ENCODE measurements at places on chromosomes 6 and 20.

DNA sequence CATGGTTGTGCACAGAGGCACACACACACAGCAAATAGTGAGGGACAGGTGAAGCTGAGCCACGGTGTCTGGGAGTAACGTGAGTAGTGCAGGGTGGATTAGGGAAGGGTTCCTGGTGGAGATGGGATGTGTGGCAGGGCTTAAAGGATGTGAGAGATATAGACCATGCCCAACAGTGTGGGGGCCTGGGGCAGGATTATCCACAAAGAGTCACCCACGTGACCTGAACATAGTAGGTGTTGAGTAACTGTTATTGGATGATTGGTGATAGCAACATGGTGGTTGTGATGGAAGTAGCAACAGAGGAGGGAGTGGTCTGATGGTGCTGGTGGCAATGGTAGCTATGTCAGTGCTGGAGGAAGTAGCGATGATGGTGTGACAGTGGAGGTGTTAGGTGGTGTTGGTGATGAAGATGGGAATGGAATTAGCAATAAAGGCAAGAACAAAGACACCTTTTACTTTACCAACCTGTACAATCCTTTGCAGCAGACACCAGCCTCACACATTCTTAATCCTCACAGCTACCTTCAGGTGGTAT lies 135.1 kb downstream of the MRPL14 start:
- DNase-seq = peak; percentile 6

DNA sequence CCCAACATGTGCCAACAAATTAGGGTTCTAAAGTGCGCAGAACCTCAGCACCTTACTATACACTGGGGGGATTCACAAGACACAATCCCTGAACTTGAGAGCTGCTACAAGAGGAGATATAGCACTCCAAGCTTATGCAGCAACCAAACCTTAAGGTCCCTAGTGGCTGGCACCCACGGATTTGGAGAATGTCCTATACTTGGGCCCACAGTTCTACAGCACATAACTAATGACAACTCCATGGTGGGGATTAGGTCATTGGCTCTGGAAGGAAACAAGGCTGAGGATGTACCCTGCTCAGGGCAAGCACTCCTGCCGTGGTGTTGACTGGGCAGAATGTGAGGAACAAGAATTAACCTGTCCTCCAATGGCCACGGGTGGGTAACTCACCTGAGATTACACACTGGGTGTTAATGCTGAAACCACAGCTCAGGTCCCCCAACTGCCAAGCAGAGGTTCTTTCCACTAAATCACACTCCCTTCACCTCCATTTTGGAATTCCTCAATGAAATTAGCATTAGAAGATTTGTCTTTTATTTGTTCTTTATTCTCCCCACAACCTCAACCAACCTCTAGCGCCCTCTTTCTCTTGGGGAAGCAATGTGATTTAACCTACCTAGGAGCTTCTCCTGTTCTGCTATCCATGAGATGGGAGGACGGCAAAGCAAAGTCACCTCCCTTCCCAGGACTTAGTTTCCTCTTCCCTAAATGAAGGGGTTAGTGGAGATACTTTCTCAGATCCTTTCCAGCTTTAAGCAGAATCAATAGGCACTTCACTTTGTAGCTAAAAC lies 32.0 kb downstream of the TRERF1 start:
- DNase-seq = no peak

- DNase-seq = no peak
These were observed 138.8 kb downstream of the TFAP2A start for GRCh38 chr6:10276106-10276505.

- DNase-seq = peak; percentile 52
These were observed 5.2 kb upstream of the PRPH2 start for GRCh38 chr6:42727627-42728026.

DNA sequence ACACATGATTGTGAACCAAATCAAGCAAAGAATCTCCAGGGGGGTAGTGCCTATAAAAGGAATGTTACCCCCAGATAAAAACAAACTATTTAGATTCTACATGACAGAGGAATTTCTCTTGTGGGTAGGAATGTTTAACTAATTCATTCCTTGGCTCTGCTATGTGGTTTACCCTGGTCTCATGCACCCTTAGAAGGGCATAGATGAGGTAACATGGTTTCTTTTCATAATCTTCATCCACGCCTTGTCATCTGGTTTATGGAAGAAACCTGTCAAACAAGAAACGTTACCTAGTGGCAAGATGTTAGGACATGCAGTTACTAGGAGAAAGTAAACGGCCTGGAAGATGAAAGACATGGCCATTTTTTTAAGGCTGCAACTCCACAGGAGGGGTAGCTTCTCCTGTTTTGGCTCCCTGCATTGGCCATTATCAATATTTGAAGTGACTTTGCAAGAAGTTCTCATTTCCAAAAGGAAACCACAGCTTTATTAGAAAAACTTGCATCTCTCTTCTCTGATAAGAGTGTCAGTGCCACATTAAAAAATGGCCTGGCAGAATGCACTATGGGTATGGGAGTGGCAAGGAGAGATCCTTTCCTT lies 45.5 kb downstream of the STX11 start:
- DNase-seq = no peak

GRCh38 chr6:143457563-143458359 lies 7.2 kb downstream of the PEX3 start:
- no peak for DNase-seq

DNA sequence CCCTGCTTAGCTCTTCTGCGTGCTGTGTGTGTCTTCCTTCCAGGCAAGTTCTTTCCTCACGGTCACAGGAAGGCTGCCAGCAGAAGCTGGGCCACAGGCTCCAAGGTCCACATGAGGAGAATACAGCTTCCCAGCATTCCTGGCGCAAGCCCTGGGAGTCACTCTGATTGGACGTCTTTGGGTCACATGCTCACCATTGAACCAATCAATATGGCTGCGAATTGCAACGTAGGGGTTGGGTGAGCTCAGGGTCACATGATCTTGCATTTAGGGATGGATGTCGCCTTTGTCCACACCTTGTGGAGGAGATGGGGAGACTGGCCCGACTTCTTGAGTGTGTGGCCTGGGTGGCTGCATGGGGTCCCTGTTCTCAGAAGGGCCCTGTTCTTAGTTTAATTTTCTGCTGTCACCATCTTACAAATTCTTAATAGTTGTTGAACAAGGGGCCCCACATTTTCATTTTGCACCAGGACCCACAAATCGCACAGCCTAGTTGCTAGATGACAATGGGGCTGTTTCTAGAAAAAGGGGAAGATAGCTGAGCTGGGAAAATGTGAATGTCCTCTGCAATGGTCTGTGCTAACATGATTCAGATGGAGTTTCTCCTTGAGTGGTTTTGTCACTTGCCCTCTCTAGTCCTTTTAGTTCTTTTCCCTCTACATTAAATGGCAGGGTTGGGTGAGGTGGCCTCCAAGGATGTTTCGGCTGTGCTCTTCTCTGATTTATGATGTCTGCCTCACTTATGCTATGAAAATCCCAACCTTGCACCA lies 149.6 kb downstream of the CDH26 start:
- DNase-seq = no peak

- DNase-seq = no peak
These were observed 56.6 kb downstream of the TOX2 start for GRCh38 chr20:43971267-43971666.

DNA sequence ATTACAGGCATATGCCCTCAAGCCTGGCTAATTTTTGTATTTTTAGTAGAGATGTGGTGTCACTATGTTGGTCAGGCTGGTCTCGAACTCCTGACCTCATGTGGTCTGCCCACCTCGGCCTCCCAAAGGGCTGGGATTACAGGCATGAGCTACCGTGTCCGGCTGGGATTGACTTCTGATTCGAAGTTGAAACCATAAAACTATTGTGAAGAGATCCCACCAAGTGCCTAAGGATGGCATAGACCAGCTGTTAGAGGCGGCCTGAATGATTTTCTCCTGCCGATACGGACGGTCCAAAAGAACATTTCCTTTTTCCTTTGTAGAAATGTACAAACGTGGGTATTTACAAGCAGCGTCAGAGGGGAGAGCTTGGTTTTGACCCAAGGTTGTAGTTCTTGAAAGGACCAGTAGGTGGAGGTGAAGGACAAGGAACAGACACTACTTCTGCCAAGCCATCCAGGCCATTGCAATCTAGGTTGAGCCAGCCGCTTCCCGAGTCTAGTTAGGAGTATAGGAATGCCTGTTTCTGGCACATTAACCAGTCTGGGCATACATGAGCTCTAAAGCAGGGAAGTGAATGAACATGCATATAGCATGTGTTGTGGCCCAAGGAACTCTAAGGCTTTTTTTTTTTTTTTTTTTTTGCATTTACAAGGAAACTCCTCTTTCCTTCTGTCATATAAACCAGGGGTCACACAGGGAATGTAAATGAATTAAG lies 29.0 kb downstream of the MOCS3 start:
- no peak for DNase-seq

- DNase-seq = no peak
These were observed 174.7 kb upstream of the ZNF217 start for GRCh38 chr20:53768329-53768728.

DNA sequence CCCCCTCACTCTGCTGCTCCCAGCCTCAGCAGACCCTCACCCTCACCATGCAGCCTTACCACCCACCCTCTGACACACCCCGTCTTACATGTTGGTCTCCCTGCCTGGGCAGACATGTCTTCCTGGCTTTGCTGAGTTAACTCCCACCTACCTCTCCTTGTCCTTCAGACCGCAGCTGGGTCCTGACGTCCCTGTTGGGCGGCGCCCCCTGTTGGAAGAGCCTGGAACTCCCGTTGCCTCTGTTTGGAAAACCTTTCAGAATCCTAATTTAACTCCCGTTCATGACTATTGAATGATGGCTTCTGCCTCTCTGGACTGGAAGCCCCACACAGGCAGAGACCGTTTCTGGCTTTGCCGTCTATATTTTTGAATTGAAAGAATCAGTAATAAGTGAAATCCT lies 245.1 kb downstream of the MYLK4 start:
- no peak for DNase-seq

- no peak for DNase-seq
These were observed 66.9 kb downstream of the ZBTB2 start for GRCh38 chr6:151324488-151324825.

GRCh38 chr6:157150076-157150475 lies 173.2 kb downstream of the TMEM242 start:
- no peak for DNase-seq
